ENCODE measurements at places on chromosomes 1 and 21. TPM values are rescaled to one million over a fixed set of nuclear protein-coding genes. Genes with fewer than 3 reads are reported as not detected.

Gene LCE2A
- not detected for total RNA-seq

Gene CROCC
- 22.5 TPM for total RNA-seq

Gene BNIPL
- 0.15 TPM for total RNA-seq

Gene MAP10
- total RNA-seq: 2.1 TPM

Gene LYPD8
- 0.34 TPM for total RNA-seq

Gene VANGL1
- 27.2 TPM for total RNA-seq

Gene SPATA1
- total RNA-seq: not detected

Gene PAPPA2
- under 0.01 TPM for total RNA-seq

Gene B3GALT2
- total RNA-seq: 0.62 TPM

Gene CFAP107
- not detected for total RNA-seq

Gene HORMAD1
- total RNA-seq: not detected

Gene ADORA1
- total RNA-seq: not detected

Gene CFAP141
- not detected for total RNA-seq

Gene IVL
- not detected for total RNA-seq

Gene LDLRAD1
- total RNA-seq: not detected

Gene LRRN2
- not detected for total RNA-seq

Gene VWA1
- 0.77 TPM for total RNA-seq

Gene TMEM50B
- 22.3 TPM for total RNA-seq

Gene ZNF678
- total RNA-seq: 3.9 TPM

Gene C1orf141
- total RNA-seq: not detected

Gene RNPC3
- total RNA-seq: 24.0 TPM

Gene SH3D21
- 22.5 TPM for total RNA-seq

Gene DBT
- total RNA-seq: 8.6 TPM

Gene IGSF21
- total RNA-seq: not detected

Gene SLC30A1
- total RNA-seq: 63.6 TPM

Gene HDAC1
- 93.8 TPM for total RNA-seq

Gene C4BPA
- not detected for total RNA-seq

Gene HNRNPCL1
- total RNA-seq: not detected

Gene MRPL39
- total RNA-seq: 72.5 TPM

Gene GLIS1
- total RNA-seq: 0.33 TPM

Gene SLC44A3
- total RNA-seq: 3.7 TPM

Gene FCRL4
- total RNA-seq: not detected

Gene TP73
- total RNA-seq: not detected

Gene HJV
- total RNA-seq: not detected

Gene ENAH
- 66.5 TPM for total RNA-seq

Gene CYP2J2
- 2.0 TPM for total RNA-seq

Gene CD1C
- total RNA-seq: not detected

Gene EDEM3
- 52.0 TPM for total RNA-seq

Gene TMPRSS15
- total RNA-seq: not detected

Gene MTARC2
- total RNA-seq: 5.2 TPM

Gene TMCC2
- 4.9 TPM for total RNA-seq

Gene GJB4
- not detected for total RNA-seq

Gene RLF
- 20.0 TPM for total RNA-seq

Gene DEDD
- 28.6 TPM for total RNA-seq

Gene APCS
- total RNA-seq: not detected

Gene CTSK
- total RNA-seq: 511 TPM

Gene VWA5B1
- total RNA-seq: not detected

Gene NIBAN1
- total RNA-seq: 37.1 TPM

Gene CELA2B
- not detected for total RNA-seq

Gene MSH4
- under 0.01 TPM for total RNA-seq

Gene SRSF10
- 116 TPM for total RNA-seq

Gene AVPR1B
- total RNA-seq: not detected

Gene CCDC17
- 2.2 TPM for total RNA-seq

Gene RGS16
- not detected for total RNA-seq

Gene SPATA45
- total RNA-seq: not detected

Gene VANGL2
- 3.2 TPM for total RNA-seq
